ENCODE measurements at places on chromosomes 1 and 21. TPM values are rescaled to one million over a fixed set of nuclear protein-coding genes. Genes with fewer than 3 reads are reported as not detected.

GJA9 gene
- total RNA-seq = not detected

CSF3R gene
- total RNA-seq = 4.6 TPM

NTMT2 gene
- not detected for total RNA-seq

CRNN gene
- total RNA-seq = not detected

OR2G6 gene
- not detected for total RNA-seq

RGSL1 gene
- not detected for total RNA-seq

ZFYVE9 gene
- 86.5 TPM for total RNA-seq

LINGO4 gene
- total RNA-seq = 0.23 TPM

GBP7 gene
- not detected for total RNA-seq

DDR2 gene
- total RNA-seq = 10.8 TPM

CELSR2 gene
- 40.8 TPM for total RNA-seq

ADAMTS5 gene
- total RNA-seq = 4.6 TPM

PADI2 gene
- 3.5 TPM for total RNA-seq

AKT3 gene
- 206 TPM for total RNA-seq

CFAP107 gene
- 3.0 TPM for total RNA-seq

LCE1C gene
- total RNA-seq = not detected

HFM1 gene
- total RNA-seq = 28.8 TPM

KIF1B gene
- total RNA-seq = 280 TPM

DCDC2B gene
- total RNA-seq = not detected

RIPK4 gene
- total RNA-seq = not detected

TMEM9 gene
- total RNA-seq = 66.9 TPM

GMEB1 gene
- total RNA-seq = 9.9 TPM

KAZN gene
- total RNA-seq = 16.1 TPM

BARHL2 gene
- total RNA-seq = 1.4 TPM

NBPF20 gene
- 9.2 TPM for total RNA-seq

FCMR gene
- total RNA-seq = 0.46 TPM
